ENCODE measurements at places on chromosomes 7 and 10.

DNA sequence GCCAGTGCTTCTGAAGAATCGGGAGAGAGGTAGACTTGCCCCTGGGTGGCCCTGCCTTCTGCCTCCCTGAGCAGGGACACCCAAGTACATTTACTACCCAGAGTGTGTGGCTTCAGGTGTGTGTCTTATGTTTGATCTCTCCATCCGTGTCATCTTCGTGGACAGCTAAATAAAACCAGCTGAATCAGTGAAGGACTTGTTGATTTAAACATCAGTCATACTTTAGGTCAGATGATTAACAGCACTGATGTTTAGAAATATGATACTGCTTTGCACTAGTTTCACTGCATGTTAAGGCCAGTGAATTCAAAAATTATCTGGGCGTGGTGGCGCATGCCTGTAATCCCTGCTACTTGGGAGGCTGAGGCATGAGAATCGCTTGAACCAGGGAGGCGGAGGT lies 4.0 kb downstream of the MTG1 start:
- DNase-seq: no peak

DNA sequence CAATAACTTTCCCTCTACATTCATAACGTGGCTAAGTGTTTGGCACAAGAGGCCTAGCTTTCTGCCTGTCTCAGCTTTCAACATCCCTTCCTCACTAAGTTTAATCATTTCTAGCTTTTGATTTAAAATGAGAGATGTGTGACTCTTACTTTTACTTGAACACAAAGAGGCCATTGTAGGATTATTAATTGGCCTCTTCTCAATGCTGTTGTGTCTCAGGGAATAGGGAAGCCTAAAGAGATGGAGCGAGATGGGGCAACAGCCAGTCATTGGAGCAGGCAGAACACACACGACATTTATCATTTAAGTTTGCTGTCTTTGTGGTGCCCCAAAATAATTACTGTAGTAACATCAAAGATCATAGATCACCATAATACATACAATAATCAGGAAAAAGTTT lies 167.1 kb upstream of the TRIM24 start:
- no peak for DNase-seq

DNA sequence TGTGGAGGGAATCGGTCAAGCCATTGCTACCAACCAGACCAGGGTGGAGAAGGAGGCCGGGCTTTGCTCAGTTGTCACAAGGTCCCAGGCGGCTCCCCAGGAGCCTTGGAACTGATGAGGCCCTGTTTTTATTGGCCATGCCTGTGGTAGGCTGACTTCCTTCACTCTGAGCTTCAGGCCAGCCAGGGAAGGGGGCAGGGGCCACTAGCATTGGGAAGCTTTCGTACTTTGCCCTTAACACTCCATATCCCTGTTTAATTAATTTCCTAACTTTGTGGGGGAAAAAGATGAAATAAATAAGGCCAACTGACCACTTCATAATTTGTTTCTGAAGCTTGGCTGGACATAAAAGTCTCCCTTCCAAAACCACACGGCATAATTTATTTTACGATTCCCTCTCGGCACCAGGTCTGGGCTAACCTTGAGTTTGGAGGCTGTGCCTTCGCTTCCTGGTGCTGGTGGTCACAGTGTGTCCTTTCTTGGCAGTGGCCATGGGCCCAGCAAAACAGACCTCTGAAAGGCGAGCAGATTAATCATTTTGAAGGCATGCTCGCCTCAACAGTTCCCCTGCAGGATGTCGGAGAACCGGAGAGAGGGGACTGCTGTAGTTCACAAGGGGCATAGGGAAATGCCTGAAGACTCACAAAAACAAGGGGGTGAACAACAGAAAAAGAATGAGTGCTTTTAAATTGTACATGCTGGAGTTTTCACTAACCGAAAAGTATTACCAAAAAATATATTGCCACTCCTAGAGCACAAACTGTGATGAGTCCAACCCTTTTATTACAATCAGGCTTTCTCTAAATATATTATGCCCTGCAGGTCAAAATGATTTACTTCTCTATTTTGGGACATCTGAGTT lies 966.0 kb downstream of the LRMDA start:
- no peak for DNase-seq

- DNase-seq: no peak
These were observed 57.0 kb upstream of the PFKP start for GRCh38 chr10:3010334-3010733.

- DNase-seq: no peak
These were observed 329.2 kb upstream of the COBL start for GRCh38 chr7:51645702-51646298.

GRCh38 chr7:69663911-69664832 lies 65.9 kb downstream of the AUTS2 start:
- DNase-seq: no peak

- no peak for DNase-seq
These were observed 62.2 kb downstream of the SAMD9 start for GRCh38 chr7:93055543-93056107.

- no peak for DNase-seq
These were observed 30.3 kb upstream of the CAMK1D start for GRCh38 chr10:12319076-12319475.

DNA sequence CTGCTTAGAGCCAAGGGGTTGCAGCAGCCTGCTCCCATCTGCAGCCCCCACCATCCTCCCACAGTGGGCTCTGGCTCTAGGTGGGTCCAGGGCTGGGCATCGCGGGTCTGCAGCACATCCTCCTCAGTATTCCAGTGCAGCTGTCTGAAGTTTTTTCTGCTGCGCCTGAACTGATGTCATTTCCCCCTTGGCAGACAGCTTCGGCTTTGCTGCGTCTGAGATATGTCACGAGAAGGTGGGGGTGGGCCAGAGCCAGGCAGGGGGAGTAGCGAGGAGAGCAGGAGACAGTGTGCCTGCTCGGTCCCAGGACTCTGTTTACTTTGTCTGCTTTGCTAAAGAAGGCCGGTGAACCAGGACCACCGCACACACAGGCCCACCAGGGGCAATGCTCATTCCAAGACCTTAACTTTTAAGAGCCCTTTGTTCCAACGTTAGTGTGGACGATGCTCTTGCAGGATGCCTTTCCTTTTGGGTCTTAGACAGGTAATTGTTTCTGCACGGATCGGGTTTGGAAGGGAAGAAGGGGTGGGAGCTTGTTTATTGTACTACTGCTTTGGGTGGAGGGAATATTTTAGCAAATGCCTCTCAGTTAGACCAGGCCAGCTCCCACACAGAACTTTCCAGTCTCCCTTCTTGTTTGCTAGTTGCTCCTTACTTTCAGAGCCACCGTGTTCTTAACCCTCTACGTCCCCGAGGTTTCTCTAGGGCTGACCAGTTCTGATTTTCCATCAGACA lies 32.4 kb downstream of the WBP1L start:
- peak; percentile 44 for DNase-seq

DNA sequence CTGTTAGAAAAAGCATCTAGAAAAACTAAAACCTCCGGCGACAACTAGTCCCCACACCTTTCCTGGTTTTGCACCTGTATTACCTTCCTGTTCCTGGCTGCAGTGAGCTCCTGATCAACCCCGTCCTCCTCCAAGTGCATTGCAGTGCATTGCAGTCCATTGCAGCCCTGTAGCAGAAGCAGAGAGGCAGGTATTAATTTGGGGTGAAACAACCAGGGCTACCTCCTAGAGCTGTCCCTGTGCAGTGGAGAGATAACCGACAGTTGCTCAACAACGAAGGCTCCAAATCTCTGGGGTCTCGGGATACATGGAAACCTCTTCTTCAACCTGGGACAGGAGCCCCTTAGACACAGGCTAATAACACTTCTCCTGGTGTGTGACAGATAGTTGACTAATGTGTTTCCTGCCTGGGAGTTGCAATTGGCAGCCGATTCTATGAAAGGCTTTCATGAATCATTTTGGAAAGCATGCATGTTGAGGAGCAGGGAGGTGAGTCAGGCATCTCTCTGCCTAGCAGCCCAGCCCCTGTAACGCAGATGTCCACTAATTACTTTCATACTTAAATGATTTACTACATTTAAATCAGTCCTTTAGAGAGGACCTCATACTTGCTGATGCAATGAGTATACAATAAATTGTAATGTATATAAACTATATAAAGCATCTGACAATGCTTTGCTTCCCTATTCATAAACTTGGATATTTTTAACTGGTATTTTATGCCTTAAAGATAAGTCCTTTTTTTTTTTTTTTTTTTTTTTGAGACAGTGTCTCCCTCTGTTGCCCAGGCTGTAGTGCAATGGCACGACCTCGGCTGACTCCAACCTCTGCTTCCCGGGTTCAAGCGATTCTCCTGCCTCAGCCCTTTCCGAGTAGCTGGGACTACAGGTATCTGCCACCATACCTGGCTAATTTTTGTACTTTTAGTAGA lies 59.0 kb downstream of the PRR15 start:
- DNase-seq: no peak

DNA sequence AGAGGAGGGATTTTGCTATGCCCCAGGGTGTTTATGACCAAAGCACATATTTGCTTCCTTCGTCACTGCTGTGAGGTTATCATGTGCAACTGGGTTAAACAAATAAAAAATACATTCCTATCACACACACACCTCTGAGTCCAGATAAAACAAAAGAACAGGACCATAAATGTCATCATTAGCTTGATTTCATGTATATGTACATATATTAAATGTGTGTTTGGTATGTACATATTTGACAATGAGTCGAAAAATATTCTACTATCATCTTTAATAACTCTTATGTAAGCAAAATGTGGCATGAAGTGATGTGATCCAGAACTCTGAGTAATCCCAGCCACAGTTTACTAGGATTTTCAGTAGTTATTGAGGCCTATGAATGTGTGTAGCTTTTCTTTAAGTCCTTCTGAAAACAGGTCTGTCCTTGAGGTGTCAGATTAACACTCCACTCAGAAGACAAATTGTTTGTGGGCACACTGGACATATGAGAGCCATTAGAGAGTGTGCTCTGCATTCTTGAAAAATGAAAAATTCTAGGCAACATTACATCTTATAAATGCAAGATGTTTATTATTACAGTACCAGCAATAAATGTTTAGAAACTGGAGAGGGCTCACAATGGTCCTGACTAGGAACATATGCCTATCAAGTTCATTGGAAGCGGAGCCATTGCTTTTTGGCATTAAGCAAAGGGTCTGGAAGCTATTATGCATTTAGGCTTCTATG lies 335.1 kb upstream of the SEMA3A start:
- no peak for DNase-seq

GRCh38 chr7:33711231-33712019 lies 193.9 kb upstream of the BMPER start:
- no peak for DNase-seq

DNA sequence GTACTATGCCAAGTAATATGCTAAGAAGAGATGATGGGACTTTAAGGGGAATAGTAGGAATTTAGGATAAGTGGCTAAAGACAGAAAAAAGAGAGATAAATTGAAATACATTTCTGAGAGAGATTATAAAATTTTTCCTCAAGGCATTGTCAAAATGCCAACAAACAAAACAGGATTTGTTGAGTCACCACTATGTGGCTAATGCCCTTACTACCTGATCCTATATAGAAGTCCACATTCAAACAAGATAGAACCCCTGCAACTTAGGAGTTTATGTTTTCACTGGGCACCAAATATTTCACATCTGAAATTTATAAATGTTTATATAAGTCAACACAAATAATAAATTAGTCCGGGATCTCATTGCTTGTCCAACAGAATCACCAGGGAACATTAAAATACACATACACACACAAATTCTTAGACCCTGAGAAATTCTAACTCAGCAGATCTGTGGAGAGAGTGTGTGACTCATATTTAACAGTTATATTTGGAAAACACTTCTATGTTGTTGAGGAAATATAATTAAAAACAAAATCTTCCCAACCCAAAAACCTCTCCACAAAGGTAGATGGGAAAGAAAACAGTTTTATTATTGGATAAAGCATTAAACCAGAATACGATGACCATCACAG lies 154.3 kb downstream of the PPP1R3A start:
- DNase-seq: no peak

DNA sequence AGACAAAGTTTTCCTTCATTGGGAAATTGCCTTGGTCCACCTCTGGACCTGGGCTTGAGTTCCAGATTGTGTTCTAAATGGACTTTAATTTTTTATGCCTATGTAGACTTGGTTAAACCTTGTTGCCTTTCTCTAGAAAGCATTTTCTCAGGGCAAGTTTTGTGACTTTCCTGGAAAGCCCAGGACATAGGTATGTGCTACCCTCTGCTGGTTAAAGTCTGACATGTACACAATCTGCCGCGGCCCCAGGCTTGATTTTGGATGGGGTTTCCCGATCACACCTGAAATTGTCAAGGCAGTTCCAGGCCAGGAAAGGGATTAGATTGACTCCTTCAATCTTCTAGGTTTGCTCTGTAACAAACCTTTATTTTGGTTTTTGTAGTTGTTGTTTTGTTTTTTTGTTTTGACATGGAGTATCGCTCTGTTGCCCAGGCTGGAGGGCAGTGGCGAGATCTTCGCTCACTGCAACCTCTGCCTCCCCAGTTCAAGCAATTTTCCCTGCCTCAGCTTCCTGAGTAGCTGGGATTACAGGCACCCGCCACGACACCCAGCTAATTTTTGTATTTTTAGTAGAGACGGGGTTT lies 14.1 kb upstream of the AKR1B10 start:
- DNase-seq: peak; percentile 24

DNA sequence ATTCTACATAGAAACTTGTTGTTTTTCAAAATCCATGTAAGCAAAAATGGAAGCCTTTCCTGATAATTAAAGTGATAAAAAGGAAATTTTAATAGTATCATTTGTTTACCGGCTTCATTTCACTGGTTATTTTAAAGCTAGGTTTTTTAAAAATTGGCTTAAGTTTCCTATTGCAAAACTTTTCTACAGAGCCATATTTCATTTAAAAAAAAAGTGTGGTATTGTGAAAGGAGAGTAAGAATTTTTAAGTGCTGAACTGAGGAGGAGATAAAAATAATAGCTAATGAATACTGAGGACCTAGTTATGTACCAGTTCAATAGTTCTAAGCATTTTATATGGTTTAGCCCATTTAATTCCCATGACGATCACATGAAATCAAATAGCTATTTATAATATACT lies 172.2 kb upstream of the COL1A2 start:
- DNase-seq: no peak

DNA sequence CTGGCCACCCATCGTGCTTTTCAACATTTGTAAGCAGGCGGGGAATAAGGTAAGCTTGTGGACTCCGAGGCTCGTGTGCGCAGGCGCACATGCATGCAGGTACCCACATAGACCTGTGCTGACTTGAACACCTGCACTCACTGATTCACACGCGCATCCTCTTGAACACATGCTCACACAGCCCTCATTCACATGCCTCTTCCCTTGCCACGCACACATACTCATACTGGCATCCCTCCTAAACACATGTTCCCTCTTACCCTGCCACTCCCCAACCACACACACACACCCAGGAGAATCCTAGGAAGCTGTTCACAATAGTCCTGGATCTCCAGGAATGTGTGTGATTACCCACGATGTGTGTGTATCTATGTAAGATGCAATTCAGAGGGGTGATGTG lies 44.1 kb upstream of the LBX1 start:
- no peak for DNase-seq

GRCh38 chr10:100600218-100600617 lies 64.5 kb downstream of the HIF1AN start:
- DNase-seq: no peak

- DNase-seq: peak; percentile 81
These were observed 73.3 kb upstream of the NFE2L3 start for GRCh38 chr7:26078437-26079336.

Measured in activated T-cell treated with anti-CD3 and anti-CD28 coated beads, Interleukin-2, amount 50 U/mL, for 1 hour (primary cell).